Osteoblast (primary cell): ENCODE measurements at places on chromosomes 2 and 18. TPM values are rescaled to one million over a fixed set of nuclear protein-coding genes. Genes with fewer than 3 reads are reported as not detected.

GRCh38 chr2:113898081-113898480 is 8.2 kb downstream of the ACTR3 start:
- H3K27me3 ChIP-seq = no peaks in the 10 kb centered on the region
- H3K4me1 ChIP-seq = peaks cover 64% of the 10 kb centered on the region
- DNase-seq = no peak
- no peak overlapping the region for H3K4me3 ChIP-seq
- H3K36me3 ChIP-seq = peaks cover 9% of the 10 kb centered on the region

GRCh38 chr18:45751766-45752165 is 27.8 kb downstream of the SLC14A1 start:
- peaks cover 22% of the 10 kb centered on the region for H3K4me1 ChIP-seq
- peak; percentile 64 for DNase-seq
- H3K36me3 ChIP-seq = peaks cover 15% of the 10 kb centered on the region
- H3K27ac ChIP-seq = no peak overlapping the region

DNA sequence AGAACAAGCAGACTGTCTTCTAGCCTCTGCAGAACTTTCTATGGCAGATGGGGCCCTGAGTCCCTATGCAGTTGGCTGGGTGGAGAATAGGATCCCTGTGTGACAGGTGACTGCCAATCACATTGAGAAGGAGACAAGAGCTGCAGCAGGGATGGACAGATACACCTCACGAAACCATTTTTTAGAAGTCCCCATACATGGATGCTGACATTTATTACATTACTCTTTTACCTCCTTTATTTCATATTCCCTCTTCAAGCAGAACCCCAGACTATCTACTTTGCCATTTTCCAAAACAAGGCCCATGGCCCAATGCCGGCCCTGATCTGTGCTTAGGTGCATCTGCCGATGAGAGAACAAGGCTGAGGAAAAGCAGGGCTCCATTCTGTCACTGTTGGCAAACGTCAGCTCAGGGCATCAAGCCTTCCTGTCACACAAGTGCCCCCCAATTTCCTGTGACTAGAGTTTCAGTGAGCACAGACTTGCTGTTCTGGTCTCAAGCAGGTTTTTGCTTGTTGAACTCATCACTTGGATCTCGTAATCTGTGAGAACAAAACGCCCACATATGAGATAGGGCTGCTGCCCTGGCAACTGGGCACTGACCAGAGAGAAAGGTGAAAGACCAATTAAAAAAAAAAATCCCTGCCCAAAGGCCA is 35.8 kb downstream of the LOXHD1 start:
- no peak overlapping the region for H3K4me3 ChIP-seq
- no peak for DNase-seq
- no peaks in the 10 kb centered on the region for H3K4me1 ChIP-seq

GRCh38 chr2:151851761-151852160 is 23.5 kb upstream of the ARL5A start:
- no peaks in the 10 kb centered on the region for H3K4me1 ChIP-seq
- H3K27ac ChIP-seq = no peak overlapping the region
- H3K36me3 ChIP-seq = no peaks in the 10 kb centered on the region
- no peak for DNase-seq
- no peaks in the 10 kb centered on the region for H3K27me3 ChIP-seq

DNA sequence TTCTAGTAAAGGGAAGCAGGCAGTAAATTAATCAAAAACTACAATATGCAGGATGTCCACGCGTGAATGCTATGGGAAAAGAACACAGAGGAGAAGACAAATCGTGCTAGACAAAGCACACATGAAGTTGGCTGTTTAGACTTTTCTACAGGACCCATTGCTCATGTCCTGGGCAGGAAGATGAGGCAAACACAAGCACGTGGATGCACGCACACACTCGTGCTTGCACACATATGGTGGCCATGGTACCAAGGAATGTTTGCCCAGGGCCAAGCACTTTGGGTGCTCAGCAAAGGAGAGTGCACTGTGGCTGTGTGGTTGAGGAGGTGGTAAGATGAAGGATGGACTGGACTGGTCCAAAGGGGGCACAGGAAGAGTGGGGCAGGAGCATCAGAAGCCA is 80.2 kb upstream of the MCFD2 start:
- peak; percentile 58 for DNase-seq
- no peak overlapping the region for H3K27ac ChIP-seq
- no peaks in the 10 kb centered on the region for H3K4me1 ChIP-seq
- no peak overlapping the region for H3K4me3 ChIP-seq

GRCh38 chr2:216245391-216245975 is 126.8 kb downstream of the MARCHF4 start:
- no peak overlapping the region for H3K27ac ChIP-seq
- no peak for DNase-seq
- H3K4me1 ChIP-seq = no peaks in the 10 kb centered on the region
- H3K4me3 ChIP-seq = no peak overlapping the region
- H3K27me3 ChIP-seq = no peaks in the 10 kb centered on the region

Gene ATP6V1B1
- total RNA-seq = 0.88 and 2.5 TPM in 2 replicates

Gene PHOSPHO2
- total RNA-seq = 3.6 and 5.0 TPM in 2 replicates
